Stimulated activated CD8-positive, alpha-beta memory T cell treated with anti-CD3 and anti-CD28 coated beads, Interleukin-4, amount 100 ng/mL, for 1 hour (primary cell): ENCODE measurements at places on chromosomes 4 and X.

GRCh38 chrX:30851449-30851848 is 37.6 kb downstream of the TAB3 start:
- no peak for DNase-seq

GRCh38 chr4:181870326-181870725 is 372.9 kb upstream of the TENM3 start:
- no peak for DNase-seq

DNA sequence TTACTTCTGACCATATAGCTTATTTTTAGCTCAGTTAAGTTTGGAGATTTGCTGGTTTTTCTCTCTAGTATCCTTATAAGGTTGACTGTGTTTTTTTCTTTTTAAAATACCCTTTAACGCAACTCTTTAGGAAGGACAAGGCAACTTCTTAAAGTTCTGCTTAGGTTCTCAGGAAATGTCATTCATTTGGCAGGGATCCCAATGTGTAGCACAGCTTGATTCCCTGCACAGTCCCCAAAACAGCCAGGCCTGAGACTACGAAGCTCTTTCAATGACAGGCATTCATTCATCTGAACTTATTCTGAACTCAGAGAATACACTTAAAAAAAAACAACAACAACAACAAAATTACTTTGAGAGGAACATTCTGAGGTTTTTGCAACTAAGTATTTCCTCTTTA is 1765.8 kb downstream of the PCDH7 start:
- no peak for DNase-seq

DNA sequence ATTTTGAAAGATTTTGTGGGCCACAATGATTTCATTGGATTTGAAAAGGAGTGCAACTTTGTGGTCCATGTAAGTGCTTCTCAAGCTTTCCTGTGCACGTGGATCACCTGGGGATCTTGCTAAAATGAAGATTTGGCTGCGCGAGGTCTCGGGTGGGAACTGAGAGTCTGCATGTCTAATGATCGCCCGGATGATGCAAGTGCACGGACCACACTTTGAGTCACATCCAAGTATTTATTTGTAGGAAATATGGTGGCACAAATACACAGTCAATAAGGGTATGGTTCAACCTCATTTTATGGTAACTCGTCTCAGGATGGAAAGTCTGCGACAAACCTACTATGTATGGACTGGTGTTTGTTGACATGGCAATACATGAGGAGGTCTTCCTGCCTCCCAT is 899 bp downstream of the BMX start:
- DNase-seq, result no peak

- no peak for DNase-seq
Measured at GRCh38 chrX:154063234-154063633, 34.3 kb downstream of the MECP2 start.

GRCh38 chrX:136784231-136784630 is 3.5 kb upstream of the ARHGEF6 start:
- DNase-seq, result no peak

GRCh38 chr4:159267869-159268285 is 165.0 kb downstream of the RAPGEF2 start:
- no peak for DNase-seq

- DNase-seq, result no peak
Measured at GRCh38 chrX:15977644-15978043, 123.0 kb upstream of the AP1S2 start.

- DNase-seq, result no peak
Measured at GRCh38 chr4:142278171-142278570, 567.9 kb downstream of the INPP4B start.

DNA sequence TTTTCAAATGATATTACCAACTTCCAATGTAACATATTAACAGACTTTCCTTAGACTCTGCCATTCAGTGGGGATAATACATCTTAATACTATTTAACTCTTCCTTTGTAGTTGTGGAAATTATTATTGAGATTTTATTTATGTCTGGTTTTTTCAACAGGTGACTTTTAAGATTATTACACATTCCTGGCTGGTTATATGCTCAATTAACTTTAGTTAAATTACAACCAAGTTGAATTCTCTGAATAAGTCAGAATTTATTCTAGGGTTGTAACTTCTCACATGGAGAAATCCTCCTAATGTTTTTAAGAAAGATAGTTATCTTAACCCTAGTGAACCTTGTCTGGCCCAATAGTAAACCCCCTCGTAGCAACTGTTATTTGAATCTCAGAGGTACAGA is 107.3 kb downstream of the SLC10A6 start:
- no peak for DNase-seq

DNA sequence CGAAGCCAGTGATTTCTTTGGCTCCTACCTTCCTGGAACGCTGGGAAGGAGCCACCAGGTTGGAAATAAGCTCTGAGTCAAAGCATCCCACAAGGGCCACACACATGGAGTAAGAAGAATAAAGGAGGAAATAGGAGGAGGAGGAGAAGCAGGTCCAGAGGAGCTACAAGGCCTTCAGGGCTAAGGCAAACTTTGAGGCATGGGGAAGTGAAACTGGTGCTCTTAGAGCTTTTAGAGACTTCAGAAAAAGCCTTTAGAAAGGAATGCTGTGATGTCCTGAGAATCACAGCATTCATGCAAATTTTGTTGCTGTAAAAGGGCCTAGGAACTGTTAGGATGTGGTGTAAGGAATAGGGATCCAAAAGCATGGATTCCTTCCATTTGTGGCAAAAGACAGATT is 135.9 kb upstream of the ARHGEF9 start:
- no peak for DNase-seq

GRCh38 chr4:3729188-3729881 is 36.9 kb upstream of the ADRA2C start:
- DNase-seq, result no peak

DNA sequence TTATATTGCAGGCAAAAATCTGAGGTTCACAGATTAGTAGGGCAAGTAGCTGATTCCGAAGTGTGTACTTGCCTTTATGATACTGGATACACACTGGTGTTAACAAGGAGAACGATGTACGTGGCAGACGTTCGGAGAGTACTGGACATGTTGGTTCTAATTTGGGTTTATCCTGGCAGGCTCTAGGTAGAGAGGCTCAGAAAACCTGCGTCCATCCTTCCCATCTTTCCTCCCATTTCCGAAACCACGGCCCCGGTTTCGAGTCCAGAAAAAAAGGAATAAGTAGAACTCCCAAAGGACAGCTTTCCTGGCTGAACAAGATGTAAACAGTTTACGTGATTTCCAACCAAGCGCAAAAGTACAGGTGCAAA is 351 bp upstream of the SLC30A9 start:
- DNase-seq, result no peak

DNA sequence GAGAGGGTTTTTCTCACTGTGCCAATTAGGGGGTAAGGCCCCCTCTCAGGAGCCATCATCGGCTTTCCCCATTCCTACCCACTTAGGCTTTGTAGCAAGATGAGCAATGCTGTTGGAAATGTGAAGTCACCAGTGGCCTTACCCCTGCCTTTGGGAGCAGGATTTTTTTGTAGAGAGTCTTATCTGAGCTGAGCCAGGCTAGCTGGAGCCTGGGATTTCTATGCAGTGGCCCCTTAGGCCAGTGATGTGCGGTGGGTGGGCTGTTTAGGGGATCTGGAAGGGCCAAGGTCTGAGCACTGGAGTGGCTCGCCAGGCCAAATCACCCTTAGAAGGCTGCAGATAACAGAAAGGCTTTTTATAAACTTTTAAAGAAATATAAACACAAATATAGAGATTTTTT is 4.2 kb downstream of the CXorf65 start:
- no peak for DNase-seq

GRCh38 chr4:145820407-145820806 is 118.2 kb downstream of the ZNF827 start:
- DNase-seq, result no peak

DNA sequence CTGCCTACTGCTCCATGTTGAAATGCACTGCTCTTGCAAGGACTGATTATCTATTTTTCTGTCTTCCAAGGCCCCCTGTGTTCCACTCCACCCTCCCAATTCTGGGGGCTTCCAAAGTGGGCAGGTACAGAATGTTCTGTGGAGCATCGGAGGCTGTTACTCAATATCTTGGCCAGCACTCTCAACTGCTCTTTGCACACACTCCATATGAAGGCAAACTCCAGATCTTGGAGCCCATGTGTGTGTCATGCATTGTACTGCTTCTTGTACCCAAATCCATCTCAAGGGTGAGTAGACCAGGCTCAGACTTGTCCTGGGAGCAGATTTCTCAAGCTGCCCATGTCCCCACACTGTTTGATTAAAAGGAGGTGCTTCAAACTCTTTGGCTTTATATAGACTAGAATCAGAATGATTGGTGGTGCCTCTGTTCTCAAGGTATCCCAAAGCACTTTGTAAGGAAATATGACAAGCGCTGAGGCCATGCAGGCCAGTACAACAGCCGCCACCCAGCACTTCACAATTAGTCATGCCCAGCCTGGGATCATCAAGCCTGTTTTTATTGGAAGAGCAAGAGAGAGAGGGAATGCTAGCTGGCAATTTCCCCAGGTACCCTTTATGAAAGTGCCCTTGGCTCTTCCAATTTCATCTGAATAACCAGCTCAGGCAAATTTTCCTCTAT is 44.3 kb downstream of the AR start:
- DNase-seq, result no peak

GRCh38 chr4:149796381-149796780 is 19.3 kb downstream of the IQCM start:
- DNase-seq, result no peak

- no peak for DNase-seq
Measured at GRCh38 chrX:46953597-46953996, 41.4 kb downstream of the JADE3 start.

GRCh38 chrX:64894454-64895038 is 81.7 kb downstream of the ZC4H2 start:
- DNase-seq, result no peak

DNA sequence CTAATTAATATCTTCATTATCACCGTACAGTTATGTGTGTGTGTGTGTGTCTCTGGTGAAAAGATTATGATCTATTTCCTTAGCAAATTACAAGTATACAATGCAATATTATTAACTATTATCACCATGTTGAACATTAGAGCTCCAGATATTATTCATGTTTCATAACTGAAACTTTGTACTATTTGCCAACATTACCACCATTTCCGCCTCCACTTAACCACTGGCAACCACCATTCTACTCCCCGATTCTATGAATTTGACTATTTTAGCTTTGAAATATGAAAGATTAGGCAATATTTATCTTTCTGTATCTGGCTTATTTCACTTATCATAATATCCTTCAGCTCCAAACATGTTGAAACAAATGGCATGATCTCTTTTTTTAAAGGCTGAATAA is 717.9 kb downstream of the ARAP2 start:
- no peak for DNase-seq

DNA sequence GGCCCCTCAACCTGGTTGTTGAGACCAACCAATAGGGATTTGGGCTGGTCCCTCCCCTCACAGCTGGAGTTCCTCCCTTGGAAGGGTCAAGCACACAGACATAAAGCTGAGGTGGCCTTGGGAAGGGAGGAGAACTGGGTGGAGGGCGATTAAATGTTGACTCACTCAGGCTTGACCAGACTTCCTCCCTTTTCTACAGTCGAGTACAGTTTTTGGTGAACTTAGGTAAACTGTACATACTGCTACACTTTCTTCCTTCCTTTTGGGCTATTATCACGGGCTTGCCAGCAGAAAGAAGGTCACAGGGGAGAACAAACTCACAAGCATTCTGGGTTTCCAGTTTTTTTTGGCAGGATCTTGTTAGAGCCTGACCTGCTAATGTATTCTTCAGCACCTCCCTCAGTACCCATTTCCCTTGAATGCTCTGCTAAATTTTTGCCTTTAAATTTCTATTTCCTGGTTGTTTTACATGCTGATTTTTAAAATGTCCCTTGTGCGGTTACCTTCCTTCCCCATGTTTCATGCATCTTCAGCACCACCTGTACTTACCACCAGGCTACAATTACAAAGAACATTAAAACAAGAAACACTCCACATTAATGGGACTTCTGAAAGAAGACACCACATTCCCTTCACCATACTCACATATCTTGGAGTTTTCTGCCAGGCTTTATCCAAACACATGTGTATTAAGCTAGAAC is 135.2 kb upstream of the RASGEF1B start:
- no peak for DNase-seq

- DNase-seq, result no peak
Measured at GRCh38 chrX:149199734-149200133, 305.4 kb downstream of the IDS start.

GRCh38 chr4:31146366-31146765 is 426.2 kb downstream of the PCDH7 start:
- no peak for DNase-seq

- DNase-seq, result no peak
Measured at GRCh38 chr4:683247-683897, 5.6 kb downstream of the SLC49A3 start.

DNA sequence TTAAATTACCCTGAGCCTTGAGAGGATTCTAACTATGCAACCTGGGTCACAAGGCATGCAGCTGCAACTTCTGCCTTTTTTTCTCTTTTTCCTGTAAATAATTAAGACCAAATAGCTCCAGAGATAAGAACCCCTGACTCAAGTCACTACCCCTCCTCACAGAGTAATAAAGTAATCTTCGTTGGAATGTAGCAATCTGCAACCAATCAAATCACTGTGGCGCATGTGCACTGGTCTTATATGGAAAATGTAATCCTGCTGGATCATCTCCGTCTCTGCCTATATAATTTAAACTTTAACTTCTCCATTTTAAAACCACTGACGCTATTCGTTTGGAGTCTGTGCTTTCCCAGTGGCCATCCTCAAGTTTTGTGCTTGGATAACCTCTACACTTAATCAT is 6.1 kb upstream of the EFHC2 start:
- no peak for DNase-seq

DNA sequence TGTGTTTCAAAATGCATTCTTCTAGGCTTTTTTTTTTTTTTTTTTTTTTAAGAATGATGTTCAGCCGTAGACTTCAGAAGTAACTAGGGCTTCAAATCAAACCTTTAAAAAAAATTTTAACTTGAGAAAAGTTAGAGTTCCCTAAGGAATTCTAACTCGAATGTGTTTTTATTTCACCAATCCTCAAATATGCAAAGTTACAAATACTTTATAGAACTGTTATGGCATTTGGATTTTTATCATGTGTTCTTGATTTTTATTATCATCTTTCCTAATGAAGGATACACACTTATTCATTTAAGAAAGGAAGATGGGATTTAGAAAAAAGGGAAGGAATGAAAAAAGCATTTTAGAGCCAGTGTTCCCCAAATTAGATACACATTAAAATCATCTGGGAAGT is 200.6 kb upstream of the LDB2 start:
- no peak for DNase-seq

- no peak for DNase-seq
Measured at GRCh38 chr4:103802766-103803165, 83.0 kb upstream of the TACR3 start.

- no peak for DNase-seq
Measured at GRCh38 chrX:68995780-68996551, 167.1 kb downstream of the EFNB1 start.

DNA sequence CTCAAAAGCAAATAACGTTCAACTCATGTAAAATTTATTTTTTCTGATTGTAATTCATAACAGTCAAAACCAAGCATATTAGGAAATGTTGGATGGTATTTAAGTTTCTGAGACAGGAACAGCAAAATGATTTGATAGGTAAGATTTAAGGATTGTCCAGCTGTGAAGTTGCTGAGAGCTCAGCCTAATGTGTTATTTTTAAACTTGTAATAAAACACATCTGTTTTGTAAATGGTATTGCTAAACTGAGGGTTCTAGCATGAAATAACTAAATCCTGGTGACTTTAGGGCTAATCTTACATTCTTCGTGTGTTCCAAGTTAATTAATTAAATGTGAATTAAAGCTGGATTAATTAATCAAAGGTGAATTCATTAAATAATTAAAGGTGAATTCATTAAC is 13.3 kb downstream of the TLR10 start:
- no peak for DNase-seq

GRCh38 chr4:51942108-51942832 is 77.9 kb downstream of the LRRC66 start:
- no peak for DNase-seq
